SK-N-SH (cell line): ENCODE measurements at places on chromosomes 13 and 19.

DNA sequence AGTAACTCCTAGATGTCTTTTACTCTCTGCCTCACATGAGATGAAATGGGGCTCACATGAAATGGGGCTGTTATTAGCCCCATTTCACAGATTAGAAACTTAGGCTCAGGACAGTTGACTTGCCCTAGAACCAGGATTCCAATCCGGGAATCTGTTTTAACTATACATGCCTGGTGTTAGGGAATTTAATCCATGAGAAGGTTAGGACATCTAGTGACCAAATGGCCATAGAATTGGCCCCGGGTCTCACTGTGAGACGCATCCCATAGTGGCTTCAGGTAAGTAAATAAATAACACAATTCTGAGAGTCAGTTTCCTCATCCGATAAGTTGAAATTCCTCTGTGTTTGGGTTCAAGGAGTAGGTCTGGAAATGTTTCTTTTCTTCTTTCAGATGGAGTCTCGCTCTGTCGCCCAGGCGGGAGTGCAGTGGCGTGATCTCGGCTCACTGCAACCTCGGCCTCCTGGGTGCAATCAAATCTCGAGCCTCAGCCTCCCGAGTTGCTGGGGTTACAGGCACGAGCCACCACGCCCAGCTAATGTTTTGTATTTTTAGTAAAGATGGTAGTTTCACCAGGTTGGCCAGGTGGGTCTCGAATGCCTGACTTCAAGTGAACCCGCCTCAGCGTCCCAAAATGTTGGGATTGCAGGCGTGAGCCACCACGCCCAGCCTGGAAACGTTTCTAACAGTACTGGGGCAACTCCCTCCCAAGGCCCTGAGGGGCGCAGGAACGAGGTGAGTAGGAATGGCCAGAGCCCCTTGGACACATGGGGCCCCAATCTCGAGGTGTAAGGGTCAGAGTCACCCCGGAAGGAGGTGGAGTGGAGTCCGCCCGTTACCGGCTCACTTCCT is 1.2 kb upstream of the ZNF574 start:
- peak; percentile 59 for DNase-seq

GRCh38 chr13:38943231-38943630 is 47.4 kb downstream of the STOML3 start:
- no peak for DNase-seq

DNA sequence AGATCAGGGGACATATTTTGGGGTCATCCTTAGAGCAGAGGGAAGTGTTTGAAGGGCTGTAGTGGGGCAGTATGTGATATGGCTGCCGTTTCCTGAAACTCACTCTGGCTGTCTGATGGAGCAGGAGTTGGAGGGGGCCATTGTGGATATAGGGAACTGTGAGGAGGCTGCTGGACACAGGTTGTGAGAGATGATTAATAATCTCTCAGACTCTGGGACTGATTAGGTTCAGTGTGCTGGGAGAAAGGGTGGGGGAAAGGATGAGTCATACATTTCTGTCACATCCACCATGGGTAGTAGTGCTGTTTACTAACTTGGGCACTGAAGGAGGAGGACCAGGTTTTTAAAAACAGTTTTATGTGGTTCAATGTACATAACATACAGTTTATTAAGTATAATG is 4.8 kb downstream of the B3GLCT start:
- peak; percentile 40 for DNase-seq

DNA sequence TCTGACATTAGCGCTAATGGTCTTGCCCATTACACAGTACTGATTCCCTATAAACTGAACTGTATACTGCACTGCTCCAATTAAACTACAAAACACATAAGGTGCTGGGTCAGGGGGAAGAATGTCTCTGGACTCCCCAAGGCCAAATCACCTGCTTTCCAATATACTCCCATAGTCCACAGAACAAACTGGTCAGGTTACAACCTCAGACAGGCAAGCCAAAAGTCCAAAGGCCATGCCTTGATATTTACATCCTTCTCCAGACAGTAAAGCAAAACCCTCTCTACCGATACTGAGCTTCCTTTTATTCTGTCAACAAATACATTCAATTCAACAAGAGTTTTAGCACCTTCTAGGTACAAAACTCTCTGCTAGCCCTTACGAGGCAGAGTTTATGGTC is 8.9 kb downstream of the ZNF541 start:
- no peak for DNase-seq
